ENCODE measurements at places on chromosomes 12 and 14.

DNA sequence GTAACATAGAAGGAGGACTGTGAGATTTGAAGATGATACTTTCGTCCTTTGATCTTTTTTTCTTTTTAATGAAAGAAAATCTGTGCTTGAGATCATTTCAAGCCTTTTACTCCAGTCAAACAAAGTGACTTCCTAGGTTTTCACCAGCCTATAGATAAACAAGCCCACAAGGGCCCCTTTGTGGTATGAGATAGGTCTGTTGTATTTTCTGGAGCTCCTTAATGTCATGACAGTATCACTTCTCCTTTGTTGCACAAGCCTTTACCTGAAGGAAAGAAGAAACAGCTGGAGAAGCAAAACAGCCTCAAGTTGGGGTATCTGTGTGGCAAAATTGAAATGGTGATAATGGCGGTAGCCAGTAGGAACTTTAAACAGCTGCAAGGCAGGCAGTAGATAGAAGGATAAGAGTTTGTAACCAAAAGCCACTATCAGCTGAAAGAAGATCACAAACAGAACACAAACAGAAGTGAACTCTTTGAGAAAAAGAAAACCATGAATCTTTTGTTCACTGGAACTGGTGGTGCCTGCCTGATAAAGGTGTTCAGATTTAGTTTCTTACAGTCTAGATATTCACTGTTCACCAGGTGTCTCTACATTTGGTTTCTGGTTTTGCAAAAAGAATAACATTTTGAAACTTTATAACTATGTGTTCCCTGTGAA lies 96.8 kb downstream of the LGR5 start:
- no peak for DNase-seq

- no peak for DNase-seq
Observed at GRCh38 chr12:99259040-99259934, 388.3 kb upstream of the GARIN6 start.

DNA sequence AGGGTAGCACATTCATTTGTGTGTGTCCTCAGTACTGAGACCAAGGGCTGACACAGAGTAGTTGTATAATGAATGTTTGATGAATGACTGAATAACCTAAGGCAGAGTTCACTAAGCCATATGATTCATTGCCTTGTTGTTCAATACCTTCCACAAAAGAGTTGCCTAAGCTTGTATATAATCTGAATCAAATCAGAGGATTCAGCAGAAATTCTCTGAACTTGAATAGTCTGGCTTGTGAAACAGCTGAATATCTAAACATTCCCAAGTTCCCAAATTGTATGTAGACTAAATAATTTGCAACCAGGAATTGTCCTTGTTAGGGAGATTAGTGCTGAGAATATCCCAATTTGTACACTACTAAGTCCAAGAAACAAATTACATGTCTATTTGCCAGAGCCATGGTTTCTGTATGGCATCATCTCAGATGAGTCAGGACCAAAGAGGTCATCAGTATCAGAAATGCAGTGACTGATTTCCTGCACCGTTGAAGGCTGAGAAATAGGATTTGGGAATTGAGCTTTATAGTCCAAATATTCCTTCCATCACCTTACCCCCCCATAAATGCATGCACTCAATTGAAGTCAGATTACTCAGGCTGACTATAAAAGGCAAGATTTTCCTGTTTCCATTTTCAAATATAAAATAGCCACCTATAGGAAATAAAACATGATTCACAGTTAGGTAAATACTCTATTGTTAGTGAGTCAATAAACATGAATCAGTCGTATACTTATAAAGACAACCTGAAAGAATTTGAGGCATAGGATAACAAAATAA lies 168.7 kb downstream of the PHLDA1 start:
- no peak for DNase-seq

DNA sequence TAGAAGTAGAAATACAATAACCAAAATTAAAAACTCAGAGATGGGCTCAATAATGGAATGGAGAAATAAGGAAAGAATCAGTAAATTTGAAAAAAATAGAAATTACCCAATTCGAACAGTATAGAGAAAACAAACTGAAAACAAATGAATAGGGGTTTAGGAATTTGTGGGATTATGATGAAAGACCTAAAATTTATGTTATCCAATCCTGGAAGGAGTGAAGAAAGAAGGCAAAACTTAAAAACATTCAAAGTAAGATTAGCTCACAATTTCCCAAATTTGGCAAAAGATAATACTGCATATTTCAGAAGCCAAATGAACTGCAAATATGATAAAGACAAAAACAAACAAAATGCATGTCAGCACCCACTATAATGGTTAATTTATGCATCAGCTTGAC lies 177.1 kb downstream of the CCDC91 start:
- no peak for DNase-seq

DNA sequence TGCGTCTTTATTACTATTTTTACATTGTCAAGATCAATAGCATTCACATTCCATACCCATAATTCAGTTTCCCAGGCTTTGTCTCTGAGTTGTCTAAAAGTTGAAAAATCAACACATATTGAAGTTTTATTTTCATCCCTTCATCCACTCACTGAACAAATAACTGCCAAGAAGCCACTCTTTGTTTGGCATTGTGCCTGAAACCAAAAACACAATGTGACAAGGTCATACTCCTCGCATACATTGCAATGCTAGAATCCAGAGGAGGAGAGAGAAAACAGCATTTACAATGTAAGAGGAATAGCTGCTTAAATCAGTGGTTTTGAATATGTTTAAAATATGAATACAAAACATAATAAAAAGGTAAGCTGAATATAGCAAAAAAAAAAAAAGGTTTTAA lies 71.8 kb downstream of the CCDC60 start:
- no peak for DNase-seq

DNA sequence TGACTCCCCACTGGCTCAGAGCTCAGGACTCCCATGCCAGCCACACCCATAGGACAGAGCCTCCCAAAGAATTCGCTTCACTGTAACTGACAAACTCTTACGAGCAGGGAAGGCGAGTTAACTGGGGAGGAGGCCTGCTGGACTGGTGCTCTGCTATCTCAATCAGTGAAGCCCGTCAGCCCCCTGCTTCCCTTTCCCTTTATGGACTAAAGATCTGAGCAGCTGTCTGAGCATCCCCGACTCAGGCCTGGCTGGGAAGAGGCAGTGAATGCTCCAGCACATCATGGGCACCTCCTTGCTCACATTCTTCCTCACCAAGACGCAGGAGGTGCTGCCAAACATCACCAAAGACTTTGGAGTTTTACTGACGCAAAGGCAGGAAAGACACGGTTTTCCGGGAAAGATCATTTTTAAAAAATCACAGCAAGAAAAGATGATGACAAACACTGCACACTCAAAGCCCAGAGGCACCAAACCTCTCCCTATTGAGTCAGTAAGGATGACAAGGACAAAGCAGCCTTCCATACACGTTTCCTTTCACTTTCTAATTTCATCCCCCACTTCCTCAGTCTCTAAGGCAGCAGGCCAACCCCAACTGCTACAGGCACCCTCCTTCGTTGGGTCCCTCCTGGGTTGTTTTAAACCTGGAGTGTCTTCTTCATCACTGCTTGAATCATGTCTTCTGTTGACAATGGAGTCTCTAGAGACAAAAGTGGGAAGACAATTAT lies 45.0 kb upstream of the P2RX7 start:
- no peak for DNase-seq

- no peak for DNase-seq
Observed at GRCh38 chr14:101113835-101114725, 210.6 kb upstream of the RTL1 start.

DNA sequence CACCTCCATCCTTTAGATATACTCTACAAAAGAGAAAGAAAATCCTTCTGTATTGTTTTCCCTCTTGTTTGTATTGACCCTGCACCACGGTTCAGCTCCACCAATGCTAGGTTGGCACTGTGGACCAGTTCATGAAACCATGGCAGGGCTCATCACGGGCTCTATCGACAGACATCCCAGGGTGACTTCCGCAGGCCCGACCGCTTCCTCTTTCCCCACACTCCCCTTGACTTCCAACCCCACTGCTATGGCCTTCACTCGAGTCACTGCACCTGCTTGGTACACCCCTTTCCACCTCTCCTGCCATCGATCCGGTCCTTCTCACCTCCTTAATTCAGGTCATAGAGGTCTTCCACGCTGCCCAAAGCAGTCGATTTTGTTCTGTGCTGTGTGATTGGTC lies 21.2 kb upstream of the AKAP5 start:
- no peak for DNase-seq

DNA sequence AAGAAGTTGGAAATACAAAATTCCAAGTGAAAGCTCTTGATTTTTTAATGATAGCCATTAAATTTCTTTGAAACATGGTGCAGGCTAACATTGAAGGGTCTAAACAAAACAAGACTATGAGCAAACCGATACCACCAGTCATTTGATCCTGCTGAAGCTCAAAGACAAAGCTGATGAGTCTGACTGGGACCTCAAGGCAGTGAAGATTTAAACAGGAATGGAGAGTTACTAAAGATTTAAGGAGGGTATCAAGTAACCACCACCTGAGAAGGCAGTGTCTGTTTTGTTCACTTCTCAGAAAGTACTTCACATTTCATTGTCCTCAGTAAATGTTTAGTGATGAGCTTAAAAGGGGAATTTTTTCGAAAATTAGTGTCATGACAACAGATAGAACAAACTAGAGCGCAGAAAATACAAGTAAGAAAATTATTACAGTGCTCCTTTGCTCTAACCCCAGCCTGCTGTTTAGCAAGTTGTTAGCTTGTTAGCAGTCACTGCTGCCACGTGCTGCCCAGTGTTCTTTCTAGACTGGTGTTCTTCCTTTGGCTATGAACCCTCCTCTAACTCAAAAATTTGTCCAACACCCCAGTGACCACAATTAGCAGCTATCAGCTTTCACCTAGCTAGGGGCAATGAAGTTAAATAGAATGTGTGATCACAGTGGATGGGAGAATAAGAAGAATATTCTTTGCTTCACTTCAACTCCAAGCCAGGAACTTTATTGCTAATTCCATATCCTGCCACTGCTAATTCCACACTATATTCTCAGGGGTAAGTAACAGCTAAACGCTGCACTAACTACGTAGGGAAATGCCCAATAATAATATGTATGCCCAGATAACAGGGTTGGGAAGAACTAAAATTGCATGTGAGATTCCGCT lies 41.1 kb downstream of the YAF2 start:
- no peak for DNase-seq

DNA sequence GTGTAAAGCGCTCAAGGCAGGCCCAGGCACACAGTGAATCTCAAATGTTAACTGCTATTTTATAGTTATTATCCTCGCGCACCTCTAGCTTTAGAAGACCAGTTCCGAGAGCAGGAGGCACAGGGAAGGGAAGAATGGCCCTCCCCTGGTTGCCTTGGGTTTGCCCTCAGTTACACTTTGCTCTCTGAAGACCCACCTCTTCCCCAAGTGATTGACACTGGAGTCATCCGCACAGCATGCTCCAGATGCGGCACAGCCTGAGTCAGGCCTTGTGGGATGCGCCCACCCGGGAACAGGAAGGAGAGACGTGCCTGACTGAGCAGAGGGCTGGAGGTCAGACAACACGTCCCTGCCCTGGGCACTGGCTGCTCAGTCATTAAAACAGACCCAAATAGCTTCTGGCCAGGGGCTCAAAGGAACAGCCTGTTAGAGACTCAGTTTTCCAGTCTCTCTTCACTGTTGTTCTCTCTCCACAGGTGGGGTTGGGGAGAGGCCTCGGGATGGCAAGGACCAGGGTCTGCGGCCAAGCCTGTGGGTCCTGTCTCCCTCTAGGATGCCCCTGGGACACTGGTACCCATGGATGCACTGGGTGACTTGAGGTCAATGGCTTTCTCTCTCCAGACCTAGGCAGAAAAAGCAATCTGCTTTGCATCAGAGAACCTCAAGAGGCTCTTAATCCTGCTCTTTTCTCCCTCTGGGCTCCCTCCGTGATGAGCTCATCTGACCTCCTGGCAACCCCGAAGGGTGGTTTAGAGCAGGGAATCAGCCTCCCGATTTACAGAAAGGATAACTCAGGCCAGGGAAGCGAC lies 13.6 kb upstream of the MLXIP start:
- no peak for DNase-seq

GRCh38 chr14:66037361-66037760 lies 448.8 kb upstream of the CCDC196 start:
- DNase-seq, result no peak

DNA sequence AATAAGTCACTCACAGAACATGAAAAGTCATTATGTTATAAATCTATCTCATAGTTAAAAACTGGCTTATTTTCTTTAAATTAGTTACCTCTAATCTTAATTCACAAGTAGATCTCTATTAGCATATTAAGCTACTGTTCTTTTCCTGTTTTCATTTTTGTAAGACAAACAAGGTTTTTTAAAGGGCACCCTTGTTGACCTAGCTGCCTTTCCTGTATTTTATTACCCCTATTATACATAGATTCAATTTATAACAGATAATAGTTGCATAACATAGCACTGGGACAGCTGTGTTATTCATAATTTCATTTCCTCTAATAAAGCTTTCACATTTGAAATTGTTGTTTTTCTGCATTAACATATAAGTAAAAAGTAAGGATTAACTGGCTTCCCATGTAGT lies 1500.7 kb upstream of the FLRT2 start:
- no peak for DNase-seq

GRCh38 chr12:48969833-48970701 lies 1.5 kb downstream of the WNT10B start:
- no peak for DNase-seq

GRCh38 chr14:20412411-20412810 lies 890 bp downstream of the TEP1 start:
- DNase-seq, result no peak

DNA sequence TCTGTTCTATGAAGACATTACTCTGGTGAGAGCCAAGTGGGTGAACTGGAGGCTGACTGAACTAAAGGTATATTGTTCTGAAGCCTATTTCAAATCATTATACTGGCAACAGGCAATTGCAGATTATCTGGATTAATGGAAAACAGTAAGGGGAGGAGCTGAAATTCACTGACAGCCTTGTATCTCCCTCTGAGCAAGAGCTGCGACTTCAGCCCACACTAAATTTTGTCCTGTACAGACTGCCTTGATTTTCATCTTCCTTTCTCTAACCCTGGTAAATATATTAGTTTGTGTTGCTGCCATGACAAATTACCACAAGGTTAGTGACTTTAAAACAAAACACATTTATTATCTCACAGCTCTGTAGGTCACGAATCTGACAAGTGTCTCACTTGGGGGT lies 231.1 kb downstream of the SLC2A13 start:
- no peak for DNase-seq

GRCh38 chr14:95659293-95659989 lies 26.8 kb upstream of the TCL1B start:
- DNase-seq, result no peak

DNA sequence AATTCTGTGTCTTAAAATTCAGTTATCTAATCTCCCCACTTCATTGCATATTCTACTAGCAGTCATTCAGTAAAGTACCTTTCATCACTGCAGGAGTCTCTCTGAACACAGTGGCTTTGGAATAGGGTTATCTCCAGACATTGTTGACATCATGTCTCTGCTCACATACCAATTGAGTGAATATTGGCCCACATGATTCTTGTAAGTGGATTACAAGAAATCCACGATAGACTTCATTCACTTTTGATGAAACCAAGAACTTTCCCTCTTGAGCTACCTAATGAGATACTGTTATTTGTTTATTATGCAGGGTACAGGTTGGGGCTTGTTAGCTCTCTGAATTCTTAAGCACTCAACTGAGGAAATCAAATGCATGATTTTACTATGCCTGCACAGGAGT lies 284.9 kb downstream of the RAD51B start:
- DNase-seq, result no peak
